Esophagus muscularis mucosa (tissue), 4 donors: ENCODE measurements at places on chromosomes 13 and 19. TPM values are rescaled to one million over a fixed set of nuclear protein-coding genes. Genes with fewer than 3 reads are reported as not detected.

Gene CEACAM3
- not detected for total RNA-seq

Gene ZNF738
- total RNA-seq: 2.7 TPM

Gene KLK3
- total RNA-seq: not detected

Gene KLF2
- 64.9 TPM for total RNA-seq

Gene SMIM44
- not detected for total RNA-seq

Gene PNMA8A
- 1.4 TPM for total RNA-seq

Gene ANKRD24
- 0.32 TPM for total RNA-seq

Gene FUT1
- 0.83 TPM for total RNA-seq

Gene MRPL4
- total RNA-seq: 57.2 TPM

DNA sequence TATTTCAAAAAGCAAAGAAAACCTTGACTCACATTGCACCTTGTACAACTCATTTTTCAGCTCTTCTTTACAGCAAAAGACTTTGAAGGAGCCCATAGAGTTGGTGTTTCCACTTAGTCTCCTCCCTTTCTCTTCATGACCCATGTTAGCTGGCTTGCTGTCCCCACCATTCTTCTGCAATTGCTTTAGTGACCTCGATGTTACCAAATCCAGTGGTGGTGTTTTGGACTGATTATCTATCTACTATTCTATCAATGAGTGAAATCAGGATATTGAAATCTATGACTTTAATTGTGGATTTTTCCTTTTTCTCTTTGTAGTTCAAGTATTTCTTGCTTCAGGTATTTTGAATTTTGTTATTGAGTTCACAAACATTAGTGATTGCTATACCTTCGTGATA lies 197.3 kb downstream of the GPC5 start:
- no peak for DNase-seq

GRCh38 chr13:45370922-45371406 lies 30.0 kb upstream of the TPT1 start:
- DNase-seq: no peak

GRCh38 chr19:5054551-5055456 lies 85.9 kb downstream of the KDM4B start:
- no peak for DNase-seq

GRCh38 chr19:54100561-54100960 lies at the start of gene OSCAR:
Gene OSCAR, minus strand, starts transcription at chr19:54100803. Its CDS starts 11 bp downstream, at chr19:54100792.
- no peak for DNase-seq

- DNase-seq: no peak
Observed at GRCh38 chr13:36000028-36000427, 131.2 kb downstream of the DCLK1 start.

GRCh38 chr13:109118521-109118920 lies 489.1 kb downstream of the MYO16 start:
- no peak for DNase-seq

DNA sequence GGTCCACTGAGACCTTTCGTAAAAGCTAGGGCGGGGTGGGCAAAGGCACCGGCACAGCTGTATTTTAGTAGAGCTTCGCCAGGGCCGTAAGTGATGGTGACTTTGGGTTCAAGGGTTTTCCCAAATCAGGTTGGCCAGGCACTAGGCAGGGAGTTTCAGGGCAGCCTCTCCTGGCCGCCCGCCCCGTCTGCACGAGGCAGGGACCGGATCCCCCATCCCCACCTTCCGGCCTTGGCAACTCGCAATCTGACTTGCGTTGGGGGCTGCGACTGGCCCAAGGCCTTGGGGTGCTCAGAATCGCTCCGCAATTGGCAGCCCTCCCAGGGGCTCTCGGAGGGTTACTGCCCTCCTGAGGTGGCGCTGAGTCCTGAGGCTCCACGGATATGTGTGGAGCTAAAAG lies 4.1 kb upstream of the ZIC5 start:
- DNase-seq: no peak

GRCh38 chr13:51221674-51222036 lies 543 bp upstream of the FAM124A start:
- DNase-seq: no peak

DNA sequence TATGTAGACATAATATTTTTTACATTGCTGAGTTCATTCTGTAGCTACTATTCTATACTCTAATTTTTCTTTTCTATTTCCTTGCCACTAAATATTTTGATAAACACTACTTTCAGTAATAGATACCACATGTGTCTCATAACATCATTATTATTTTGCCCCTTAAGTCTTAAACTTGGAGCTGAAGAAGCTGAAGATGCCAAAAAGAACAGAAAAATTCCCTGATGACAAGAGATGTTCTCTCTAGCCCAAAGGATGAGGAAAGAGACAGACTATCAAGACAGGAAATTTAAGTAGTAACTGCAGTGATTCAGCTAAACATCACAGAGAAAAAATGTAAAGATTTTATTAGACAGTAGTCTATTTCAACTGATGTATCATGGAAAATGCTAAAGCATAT lies 322.0 kb upstream of the KLHL1 start:
- DNase-seq: no peak

DNA sequence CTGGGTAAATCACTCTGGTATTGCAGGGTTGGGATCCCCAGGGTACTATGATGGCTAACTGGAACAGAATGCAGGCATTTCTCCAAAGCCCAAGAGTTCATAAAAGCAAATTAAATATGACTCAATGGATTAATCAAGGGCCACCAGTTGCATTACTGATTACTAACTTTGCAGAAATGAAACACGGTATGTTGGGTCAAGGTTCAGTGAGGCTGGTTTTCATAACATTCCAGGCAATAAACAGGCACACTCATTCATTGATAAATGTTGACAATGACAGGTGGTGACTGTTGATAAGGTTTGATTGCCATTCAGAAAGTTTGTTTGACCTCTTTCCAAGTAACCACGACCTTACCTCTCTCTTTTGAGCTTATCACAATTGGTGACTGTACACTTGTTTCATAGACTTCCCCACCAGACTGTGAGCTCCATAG lies 506 bp upstream of the AP1M1 start:
- DNase-seq: no peak

- DNase-seq: no peak
Observed at GRCh38 chr19:2507109-2507508, 31.2 kb downstream of the GADD45B start.

GRCh38 chr19:47609906-47610894 lies 1.3 kb downstream of the BICRA start:
- DNase-seq: no peak

- no peak for DNase-seq
Observed at GRCh38 chr13:112181336-112182067, 114.6 kb downstream of the SOX1 start.
